GM19239 (cell line): ENCODE measurements at places on chromosomes 3 and 15.

- DNase-seq, result no peak
Observed at GRCh38 chr3:171765511-171765887, 44.8 kb downstream of the PLD1 start.

- no peak for DNase-seq
Observed at GRCh38 chr3:98521897-98522543, 682 bp downstream of the CLDND1 start.

- DNase-seq, result no peak
Observed at GRCh38 chr3:158732856-158733200, 571 bp upstream of the RARRES1 start.

DNA sequence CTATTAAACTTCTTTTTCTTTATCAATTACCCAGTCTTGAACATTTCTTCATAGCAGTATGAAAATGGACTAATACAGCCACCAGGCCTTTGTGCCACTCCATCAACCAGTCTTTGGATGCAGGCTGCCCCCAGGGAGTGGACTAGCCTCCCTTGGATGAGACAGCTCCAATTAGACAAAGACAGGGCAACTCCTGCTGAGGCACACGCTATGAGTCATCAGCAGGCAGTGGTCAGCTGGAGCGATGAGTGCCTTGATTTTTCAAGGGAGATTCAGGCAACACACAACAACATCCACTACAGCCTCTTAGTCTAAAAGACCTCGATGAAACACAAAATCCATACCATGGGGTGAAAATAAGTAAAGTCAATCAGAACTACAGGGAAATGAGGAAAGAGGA lies 160.1 kb downstream of the ARRDC4 start:
- DNase-seq, result no peak

DNA sequence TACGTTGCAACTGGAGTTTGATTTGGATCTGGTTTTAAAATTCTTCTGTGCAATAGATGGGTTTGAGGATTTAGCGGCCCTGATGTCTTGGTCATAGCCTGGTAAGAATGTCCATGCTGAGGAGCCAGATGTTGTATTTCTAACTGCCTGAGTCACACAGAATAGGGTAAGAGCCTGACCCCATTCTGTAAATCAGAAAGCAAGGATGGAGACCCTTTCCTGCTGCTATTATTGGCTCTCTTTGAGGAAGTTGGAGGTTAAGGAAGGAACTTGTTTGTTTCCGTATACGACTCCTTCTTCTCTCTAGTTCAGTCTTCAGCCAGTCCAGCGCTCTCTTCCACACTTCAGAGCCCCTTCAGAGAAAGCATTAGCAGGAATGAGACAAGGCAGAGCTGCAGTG lies 65.1 kb downstream of the HCN4 start:
- DNase-seq, result no peak

DNA sequence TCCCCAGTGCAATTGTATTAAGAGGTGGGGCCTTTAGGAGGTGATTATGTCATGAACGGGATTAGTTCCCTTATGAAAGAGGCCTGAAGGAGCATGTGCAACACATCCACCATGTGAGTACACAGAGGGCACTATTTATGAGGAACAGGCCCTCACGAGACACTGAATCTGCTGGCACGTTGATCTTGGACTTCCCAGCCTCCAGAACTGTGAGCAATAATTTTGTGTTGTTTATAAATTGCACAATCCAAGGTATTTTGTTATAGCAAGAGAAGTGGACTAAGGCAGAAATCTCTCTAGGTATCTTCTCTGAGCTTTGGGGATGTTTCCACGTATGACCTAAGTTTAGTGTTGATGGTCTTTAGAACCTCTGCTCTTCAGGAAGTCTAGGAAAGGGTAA lies 149.3 kb upstream of the CBLB start:
- DNase-seq, result no peak

DNA sequence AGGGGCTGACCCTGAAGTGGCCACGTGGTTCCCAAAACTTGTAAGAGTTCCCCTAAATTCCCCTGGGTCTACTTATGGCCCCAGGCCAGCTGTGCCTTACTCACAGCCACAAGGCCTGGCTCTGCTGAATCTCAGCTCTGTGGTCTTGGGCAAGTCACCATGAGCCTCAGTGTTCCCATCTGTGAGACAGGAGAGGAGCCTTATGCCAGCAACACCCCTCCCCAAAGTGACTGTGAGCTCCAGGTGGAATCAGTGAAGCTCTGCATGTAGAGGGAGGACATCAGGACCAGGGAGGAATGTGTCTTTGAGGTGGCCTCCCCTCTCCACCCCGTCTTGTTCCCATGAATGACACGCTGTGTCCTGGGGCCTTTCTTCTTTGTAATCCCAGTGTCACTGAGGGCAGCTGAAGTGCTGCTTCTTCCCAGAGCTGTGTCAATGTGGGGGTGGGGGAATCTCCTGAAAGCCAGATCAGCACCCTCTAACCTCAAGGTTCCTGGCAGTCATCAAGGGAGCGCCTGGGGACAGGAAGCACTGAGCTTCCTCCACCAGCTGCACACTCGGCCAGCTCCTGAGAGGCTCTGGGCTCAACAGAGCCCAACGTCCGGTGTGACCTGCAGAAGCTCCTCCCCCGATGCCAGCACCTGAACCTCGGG lies 258.9 kb downstream of the UACA start:
- no peak for DNase-seq

GRCh38 chr3:193637831-193638230 lies 44.8 kb downstream of the OPA1 start:
- DNase-seq, result no peak

- DNase-seq, result no peak
Observed at GRCh38 chr3:140903196-140903595, 38.4 kb upstream of the SLC25A36 start.

DNA sequence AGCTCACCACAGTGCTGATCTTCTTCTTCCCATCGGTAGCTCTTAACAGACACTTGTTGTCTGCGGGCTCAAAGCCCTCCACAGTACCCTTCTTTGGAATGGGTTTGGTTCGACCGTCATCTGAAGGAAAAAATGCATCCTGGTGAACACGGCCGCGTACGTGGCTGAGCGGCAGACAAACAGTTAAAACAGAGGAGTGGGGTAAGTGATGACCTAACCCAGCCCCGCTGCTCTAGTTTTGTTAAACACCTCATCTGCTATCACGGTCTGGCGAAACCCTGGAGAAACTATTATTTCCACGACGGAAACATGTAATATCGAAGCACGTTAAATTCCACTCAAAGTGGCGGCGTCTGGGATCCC lies 725 bp downstream of the SRP14 start:
- DNase-seq, result no peak

GRCh38 chr15:45319472-45320214 lies 58.7 kb downstream of the GATM start:
- no peak for DNase-seq

DNA sequence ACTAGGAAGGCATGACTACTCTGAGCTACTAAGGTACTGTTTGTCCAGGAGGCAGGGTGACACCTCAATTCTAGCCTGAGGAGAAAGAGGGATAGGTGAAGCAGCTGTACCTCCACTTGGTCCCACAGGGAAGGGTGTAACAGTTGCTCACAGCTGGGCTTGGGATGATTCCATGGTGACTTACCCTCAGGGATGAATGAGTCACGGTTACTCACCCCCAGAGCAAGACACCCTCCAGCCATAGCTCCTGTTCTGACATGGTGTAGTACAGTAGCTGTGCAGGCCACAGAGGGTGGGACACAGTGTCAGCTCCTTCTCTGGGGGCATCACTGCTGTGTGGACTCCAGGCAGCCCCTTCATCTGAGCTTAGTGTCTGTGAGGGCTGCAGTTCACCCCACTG lies 868.6 kb upstream of the SEMA6D start:
- no peak for DNase-seq

- DNase-seq, result no peak
Observed at GRCh38 chr3:165800970-165801369, 36.3 kb downstream of the BCHE start.

DNA sequence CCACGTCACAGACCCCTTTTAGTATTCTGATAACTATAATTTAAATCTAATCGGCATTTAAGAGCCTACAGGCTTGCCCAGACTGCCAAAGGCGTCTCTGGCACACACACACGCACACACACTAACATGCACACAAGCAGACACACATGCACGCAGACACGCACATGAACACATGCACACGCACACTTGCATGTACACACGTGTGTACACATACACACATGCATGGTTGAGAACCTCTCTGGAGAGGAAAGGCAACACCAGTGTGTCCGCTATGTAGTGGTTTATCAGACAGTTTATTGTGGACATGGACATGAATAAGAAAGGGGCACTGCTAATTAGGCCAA lies 102.1 kb downstream of the FBLN2 start:
- no peak for DNase-seq

DNA sequence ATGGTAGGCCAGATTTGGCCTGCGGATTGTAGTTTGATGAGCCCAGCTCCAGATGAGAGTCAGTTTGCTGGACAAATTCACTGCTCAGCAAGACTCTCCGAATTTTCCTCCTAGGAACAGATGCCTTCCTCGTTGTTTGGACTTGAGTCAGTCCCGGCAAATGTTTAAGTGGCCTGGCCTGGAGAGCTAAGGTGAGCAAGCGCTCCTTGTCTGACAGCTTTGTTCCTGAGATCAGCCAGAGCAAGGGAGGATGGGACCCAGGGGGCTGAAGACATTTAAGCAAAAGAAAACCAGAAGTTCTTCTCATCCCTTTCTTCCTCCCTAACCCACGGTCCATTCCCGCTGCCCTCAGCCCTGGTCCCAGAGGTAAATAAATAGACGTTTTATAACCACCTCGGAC lies 40.3 kb downstream of the POLR2M start:
- no peak for DNase-seq

DNA sequence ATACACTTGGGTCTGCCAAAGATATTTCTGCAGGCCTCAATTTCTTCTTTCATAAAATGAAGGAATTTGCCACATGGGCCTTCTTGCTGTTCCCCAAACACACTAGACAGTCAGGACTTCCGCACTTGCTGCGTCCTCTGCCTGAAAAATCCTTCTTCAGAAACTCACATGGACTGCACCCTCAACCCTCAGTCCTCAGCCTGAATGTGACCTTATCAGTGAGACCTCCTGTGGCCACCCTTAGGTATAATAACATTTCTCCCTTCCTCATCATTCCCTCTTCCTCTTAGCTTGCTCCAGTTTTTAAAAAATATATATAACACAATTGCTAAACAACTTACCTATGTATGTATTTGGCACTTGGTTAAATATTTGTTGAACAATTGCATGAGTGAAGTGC lies 257.5 kb downstream of the MFSD1 start:
- no peak for DNase-seq

- no peak for DNase-seq
Observed at GRCh38 chr15:86558252-86558651, 478.6 kb downstream of the AGBL1 start.

DNA sequence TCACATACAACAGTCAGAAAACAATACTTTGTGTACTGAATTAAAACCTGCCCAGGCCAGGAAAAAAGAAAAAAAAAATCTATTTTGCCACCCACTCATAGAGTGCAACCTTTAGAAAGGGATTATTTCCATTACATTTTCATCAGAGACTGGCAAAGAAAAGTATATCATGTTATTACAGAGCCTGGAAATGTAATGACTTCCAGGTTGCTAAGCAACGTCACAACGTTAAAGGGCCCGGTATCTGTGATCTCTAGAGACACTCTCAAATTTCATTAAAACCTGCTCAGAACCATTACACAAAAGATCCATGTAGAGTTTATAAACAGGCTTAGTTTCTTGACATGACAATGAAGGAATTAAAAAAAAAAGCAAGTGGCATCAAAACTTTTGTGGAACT lies 170.5 kb downstream of the CTNNB1 start:
- DNase-seq, result no peak

GRCh38 chr3:7709376-7710082 lies 792.1 kb upstream of the LMCD1 start:
- no peak for DNase-seq

GRCh38 chr15:34851751-34852150 lies 56.4 kb upstream of the ACTC1 start:
- DNase-seq, result no peak

- DNase-seq, result no peak
Observed at GRCh38 chr15:78369161-78369560, 29.0 kb downstream of the CRABP1 start.

DNA sequence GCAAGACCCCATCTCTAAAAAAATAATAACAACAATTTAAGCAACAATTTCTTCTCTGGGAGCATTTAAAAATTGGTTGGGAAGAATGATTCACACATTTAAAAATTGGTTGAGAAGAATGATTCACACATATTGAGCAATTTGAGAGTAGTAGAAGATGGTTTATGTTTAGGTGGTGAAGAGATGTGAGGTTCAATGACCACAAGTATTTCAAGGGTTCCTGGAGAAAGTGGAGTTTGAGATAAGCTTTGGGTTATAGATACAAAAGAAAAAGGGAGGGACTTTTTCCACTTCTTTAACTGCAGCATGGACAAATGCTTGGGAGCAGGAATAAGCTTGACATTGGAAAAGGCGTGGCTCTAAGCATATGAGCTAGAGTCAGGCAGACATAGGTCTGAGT lies 145.7 kb upstream of the NPHP3 start:
- no peak for DNase-seq

GRCh38 chr3:50212502-50212901 lies 7.4 kb downstream of the SLC38A3 start:
- DNase-seq, result no peak

DNA sequence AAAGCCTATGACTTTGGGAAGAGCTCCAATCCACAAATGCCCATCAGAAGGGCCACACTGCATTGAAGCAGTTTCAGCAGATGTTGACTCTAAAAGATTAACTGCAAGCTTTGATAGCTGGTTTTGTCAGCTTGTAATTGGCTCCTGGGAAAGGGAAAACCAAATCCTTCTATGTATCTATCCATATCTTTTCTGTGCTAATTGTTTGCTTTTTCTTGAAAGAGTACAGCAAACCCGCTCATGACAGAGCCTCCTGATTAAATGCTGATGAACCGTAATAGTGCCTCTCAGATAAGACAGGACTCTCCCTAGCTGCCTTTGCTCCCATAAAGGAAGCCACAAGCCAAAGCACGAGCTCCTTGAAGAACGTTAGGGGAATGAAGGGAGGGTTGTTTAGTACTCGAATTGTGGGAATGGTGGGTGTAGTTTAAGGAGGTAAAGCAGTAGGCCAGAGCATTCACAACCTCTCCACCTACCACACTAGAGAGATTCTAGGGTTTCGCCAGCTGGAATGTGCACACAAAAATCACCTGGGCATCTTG lies 33.6 kb upstream of the LRIG1 start:
- DNase-seq, result no peak

GRCh38 chr15:53875139-53875538 lies 103.1 kb upstream of the UNC13C start:
- DNase-seq, result no peak

GRCh38 chr3:79154865-79155264 lies 612.9 kb downstream of the ROBO1 start:
- no peak for DNase-seq

DNA sequence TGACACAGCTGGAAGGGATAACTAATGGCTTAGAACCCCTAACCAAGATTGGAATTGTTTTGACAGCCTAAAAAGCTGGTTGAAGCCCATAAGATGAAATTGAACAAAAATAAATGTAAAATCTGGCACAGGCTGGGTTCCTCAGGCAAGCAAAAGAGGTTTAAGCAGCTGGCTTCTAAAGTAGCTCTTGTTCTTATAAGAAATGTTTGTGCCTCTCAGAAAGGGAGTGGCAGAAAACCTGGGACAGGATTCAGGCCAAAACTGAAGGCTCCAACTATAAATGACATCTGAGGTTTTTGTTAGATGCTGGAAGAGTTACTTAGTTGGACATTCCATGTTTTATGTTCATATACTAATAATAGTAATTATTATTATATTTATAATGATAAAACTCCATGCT lies 378.3 kb downstream of the CNTN4 start:
- DNase-seq, result no peak

- no peak for DNase-seq
Observed at GRCh38 chr3:115861166-115861733, 237.9 kb downstream of the GAP43 start.

GRCh38 chr3:171388527-171388926 lies 71.7 kb downstream of the TNIK start:
- no peak for DNase-seq

- no peak for DNase-seq
Observed at GRCh38 chr3:10757821-10758130, 58.3 kb upstream of the SLC6A11 start.
